GM23248 (cell line): ENCODE measurements at places on chromosomes 13 and 19. TPM values are rescaled to one million over a fixed set of nuclear protein-coding genes. Genes with fewer than 3 reads are reported as not detected.

GRCh38 chr19:4295972-4296771, 6.0 kb downstream of the TMIGD2 start:
- DNase-seq, result no peak

- no peak for DNase-seq
Observed at GRCh38 chr13:23356368-23356767, 77.1 kb downstream of the SACS start.

- no peak for DNase-seq
Observed at GRCh38 chr19:11018763-11019162, 57.9 kb downstream of the SMARCA4 start.

DNA sequence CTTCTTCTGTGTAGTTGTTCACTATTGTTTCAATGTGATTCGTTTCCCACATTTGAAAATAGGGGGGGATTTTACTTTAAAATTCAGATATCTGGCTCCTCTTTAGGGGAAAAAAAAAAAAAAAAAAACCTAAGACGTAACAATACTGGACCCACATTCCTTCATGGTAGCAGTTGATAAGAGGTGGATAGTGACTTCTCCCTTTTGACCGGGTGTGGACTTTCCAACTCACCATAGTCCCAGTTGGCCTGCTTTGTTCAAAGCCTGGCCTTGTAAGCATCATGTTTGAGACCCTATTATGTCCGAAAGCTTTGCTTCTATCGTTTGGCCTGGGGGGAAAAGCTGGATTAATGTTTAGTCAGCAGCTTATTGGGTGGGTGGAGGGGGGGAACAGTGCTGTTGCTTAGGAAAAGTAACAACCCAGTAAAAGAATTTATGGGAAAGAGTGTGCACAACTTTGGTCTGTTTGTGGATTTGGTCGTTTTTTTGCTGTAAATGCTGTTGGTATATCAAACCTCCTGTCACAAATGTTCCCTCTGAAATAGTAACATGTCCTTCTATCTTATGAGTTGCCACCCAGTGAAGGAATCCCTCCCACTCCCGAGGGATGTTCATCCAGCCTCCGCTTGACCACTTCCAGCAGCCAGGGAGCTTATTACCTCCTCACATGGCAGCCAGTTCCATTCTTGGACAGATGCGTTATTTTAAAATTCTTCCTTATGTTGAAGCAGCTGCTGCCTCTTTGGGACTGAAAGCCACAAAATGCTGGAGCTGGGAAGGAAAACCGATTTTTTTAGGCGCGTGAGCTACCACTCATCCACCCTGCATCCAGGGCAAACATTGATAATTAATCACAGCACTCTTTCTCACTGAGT, 10.4 kb downstream of the SAMD4B start:
- peak; percentile 63 for DNase-seq

DNA sequence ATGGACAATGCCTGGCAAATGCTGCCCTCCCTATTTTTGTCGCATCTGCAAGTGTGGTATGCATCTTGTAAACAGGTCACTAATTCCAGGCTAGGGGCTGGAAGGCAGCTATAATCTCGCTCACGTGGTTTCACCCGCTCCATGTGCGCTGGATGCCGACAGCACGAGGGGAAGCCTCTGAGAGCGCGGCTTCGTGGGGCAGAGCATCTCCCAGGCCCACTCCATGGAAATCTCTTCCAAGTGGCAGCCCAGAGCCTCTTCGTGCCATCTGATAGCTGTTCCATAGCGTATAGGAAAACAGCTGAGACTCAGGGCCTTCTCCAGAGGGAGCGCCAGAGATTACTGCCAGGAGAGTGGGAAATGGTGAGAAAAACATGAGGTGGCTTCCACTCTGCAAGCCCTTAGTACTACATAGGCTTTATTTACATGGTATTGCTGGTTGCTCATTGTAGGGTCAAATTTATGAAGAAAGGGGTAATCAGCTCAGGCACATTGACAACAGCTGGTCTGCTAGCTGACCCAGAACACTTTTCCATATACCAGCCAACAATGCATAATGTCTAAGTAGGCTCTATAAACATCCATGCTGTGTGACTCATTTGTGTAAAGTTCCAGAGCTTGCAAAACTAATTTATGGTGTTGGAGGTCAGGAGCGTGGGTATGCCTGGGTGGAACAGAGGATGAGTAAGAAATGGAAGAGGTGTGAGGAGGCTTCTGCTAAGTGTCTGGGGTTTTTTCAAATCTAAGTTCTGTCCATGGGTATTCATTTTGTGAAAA, 165.2 kb downstream of the SHISA2 start:
- peak; percentile 42 for DNase-seq

- DNase-seq, result no peak
Observed at GRCh38 chr13:112067116-112067741, at the start of gene SOX1. Gene SOX1, plus strand, starts transcription at chr13:112067149. Its CDS starts 510 bp downstream, at chr13:112067659.

DNA sequence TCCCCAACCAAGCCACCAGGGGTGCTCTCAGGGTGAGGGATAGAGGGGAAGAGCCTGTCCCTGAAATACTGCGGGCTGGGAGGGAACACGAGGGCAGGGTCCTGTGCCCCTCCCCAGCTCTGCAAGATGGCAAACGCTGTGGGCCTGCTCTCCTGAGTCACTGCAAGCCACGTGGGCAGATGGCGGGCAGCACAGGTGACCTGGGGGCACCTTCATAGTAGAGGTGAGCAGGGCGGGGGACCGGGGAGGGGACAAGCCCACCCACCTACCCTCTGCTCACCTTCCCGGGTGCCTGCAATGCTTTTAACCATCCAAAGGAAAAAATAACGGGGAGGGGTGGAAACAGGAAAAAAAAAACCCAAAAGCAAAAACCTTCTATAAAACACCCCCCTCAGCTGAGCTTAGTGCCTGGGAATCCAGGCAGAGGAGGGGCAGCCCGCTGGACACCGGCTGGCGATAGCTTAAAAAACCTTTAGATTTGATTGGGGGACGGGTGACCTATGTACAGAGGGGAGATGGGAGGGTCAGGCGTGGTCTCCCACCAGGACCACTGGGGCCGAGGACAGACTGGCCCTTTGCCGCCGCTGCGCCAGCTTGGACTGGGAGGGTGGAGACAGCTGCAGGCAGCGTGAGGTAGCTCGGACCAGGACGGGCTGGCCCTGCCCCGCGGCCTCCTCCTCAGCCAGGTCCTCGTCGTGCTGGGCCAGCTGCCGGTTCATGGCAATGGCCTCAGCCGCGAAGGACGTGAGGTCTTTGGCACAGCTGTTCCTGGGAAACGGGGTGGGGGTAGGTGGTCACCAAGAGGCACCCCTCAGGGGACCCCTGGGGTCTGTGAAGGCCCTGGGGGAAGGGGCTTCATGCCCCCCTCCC, 11.7 kb downstream of the MKNK2 start:
- no peak for DNase-seq

GRCh38 chr19:33902802-33903488, 106.3 kb downstream of the KCTD15 start:
- DNase-seq, result no peak

Gene KIR3DL1
- not detected in 2 replicates for total RNA-seq

Gene AZU1
- total RNA-seq, result not detected in 2 replicates

Gene BRSK1
- total RNA-seq, result 1.9 and 11.9 TPM in 2 replicates

Gene OR7C1
- not detected in 2 replicates for total RNA-seq

Gene JAK3
- total RNA-seq, result 5.9 and 8.7 TPM in 2 replicates
